CD4-positive, alpha-beta memory T cell (primary cell): ENCODE measurements at places on chromosomes 6 and 20. TPM values are rescaled to one million over a fixed set of nuclear protein-coding genes. Genes with fewer than 3 reads are reported as not detected.

The BMP5 gene
- polyA plus RNA-seq, result not detected

The RNF182 gene
- not detected for polyA plus RNA-seq

The SIRPD gene
- polyA plus RNA-seq, result not detected

The RNF39 gene
- not detected for polyA plus RNA-seq

The SPATS1 gene
- polyA plus RNA-seq, result not detected

The PREX1 gene
- polyA plus RNA-seq, result 10.6 TPM

The MMP24 gene
- 0.07 TPM for polyA plus RNA-seq

The CGA gene
- polyA plus RNA-seq, result not detected

The BANF2 gene
- polyA plus RNA-seq, result not detected
